ENCODE measurements at places on chromosomes 3 and 15.

- DNase-seq, result no peak
These were observed 54.1 kb downstream of the TP63 start for GRCh38 chr3:189685291-189685690.

DNA sequence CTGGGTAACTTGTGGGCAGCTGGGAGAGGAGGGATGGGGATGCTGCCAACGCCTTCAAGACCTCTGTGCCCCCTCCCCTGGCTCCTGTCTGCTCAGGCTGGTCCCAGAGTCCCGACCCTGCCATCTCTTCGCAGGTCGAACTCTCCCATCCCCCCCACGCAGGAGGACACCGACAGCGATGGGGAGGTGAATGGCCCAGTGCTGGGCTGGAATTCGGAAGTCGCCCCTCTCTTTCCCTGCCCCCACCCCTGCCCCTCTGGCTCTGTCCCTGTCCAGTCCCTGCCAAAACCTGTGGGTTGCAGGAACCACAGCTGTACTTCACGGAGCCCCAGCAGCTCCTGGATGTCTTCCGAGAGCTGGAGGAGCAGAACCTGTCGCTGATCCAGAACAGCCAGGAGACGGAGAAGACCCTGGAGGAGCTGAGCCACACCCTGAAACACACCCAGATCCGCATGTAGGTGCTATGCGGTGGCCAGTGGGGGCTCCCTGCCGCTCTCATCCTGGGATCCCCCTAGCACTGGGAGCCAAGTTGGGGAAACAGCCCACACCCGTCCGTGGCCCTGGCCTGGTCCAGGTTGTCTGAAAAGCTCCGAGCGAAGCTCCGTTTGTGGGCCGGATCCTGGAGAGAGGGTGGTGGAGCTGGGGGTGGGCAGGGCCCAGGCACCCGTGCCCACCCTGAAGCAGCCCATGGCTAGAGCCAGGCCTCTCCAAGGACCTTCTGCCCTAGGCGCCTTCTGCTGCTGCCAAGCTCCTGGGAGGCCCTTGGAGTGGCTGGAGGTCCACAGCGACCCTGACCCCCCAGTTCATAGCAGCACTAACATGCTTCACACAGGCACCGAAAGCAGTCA is 28.7 kb downstream of the CFAP100 start:
- no peak for DNase-seq

DNA sequence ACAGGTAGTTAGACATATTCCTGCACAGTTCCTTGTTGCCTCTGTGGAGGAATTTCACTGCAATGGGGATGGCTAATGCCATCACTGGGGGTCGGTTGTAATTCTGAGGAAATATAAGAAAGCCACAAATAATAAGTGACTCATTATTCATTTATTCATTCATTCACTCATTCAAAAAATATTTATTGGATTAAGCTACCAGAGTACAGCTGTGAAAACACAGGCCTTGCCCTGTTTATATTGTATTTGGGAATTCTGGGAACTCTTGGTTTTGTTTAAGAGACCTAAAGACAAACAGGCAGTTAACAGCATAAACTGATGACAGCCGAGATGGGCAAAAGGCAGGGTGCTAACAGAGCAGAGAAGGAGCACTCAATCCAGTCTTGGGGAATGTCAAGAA is 23.6 kb downstream of the PTX3 start:
- no peak for DNase-seq

- DNase-seq, result no peak
These were observed 1.8 kb downstream of the TMEM115 start for GRCh38 chr3:50357481-50357880.

- DNase-seq, result no peak
These were observed 1.7 kb downstream of the VPS39 start for GRCh38 chr15:42206406-42206805.

DNA sequence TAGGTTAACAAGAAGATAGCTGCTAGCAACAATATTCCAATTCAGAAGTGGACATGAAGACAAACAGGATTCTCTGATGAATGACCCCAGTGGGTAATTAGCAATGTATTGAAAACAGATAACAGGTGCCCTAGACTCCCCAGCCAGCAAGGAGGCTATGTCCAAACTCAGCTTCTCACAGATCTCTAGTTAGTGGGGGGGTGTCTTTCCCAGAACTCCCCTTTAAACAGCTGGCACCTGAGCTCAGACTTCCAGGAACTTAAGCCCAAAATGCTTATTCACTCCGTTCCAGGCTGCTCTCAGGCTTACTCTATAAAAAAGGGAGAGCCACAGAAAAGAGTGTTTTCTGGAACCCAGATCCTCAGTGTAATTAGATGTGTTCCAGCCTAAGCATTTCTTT is 423.0 kb upstream of the THBS1 start:
- DNase-seq, result no peak

GRCh38 chr3:111619833-111620232 is 24.7 kb upstream of the ZBED2 start:
- DNase-seq, result no peak

GRCh38 chr3:162213956-162214355 is 717.3 kb downstream of the OTOL1 start:
- no peak for DNase-seq

DNA sequence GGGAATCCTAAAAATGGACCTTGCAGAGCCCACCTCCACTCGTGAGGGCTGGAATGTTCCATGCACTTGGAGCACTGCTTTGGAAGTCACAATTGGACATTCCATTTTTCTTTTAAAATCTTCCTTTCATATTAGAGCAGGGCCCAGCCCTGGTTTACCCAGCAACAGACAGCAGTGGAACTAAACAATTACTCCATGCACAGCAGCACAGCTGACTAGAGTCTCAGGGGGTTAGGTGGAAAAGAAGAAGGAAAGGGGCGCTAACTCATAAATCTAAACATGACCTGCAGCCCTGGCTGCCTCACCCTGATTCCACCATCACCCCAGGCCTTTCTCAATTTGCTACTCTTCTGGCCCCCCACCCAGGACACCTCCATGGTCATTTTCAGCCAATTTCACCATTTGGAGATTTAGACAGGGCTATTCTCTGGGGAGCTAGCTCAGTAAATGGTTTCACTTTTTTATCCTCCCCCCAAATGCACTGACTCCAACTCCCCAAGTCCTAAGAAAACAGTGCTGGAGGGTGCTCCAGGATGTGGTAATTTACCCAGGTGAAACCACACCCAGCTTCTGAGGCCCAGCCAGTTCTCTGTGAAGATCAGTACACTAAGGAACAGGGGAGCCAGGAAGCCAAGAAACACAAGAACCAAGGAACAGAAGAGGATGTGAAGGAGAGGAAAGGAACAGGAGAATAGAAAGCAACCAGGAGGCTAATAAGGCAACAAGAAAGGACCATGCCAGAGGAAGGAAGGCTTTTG is 1.6 kb upstream of the LRRC31 start:
- no peak for DNase-seq

GRCh38 chr3:134375582-134376384 is 1.5 kb upstream of the AMOTL2 start:
- peak; percentile 29 for DNase-seq

DNA sequence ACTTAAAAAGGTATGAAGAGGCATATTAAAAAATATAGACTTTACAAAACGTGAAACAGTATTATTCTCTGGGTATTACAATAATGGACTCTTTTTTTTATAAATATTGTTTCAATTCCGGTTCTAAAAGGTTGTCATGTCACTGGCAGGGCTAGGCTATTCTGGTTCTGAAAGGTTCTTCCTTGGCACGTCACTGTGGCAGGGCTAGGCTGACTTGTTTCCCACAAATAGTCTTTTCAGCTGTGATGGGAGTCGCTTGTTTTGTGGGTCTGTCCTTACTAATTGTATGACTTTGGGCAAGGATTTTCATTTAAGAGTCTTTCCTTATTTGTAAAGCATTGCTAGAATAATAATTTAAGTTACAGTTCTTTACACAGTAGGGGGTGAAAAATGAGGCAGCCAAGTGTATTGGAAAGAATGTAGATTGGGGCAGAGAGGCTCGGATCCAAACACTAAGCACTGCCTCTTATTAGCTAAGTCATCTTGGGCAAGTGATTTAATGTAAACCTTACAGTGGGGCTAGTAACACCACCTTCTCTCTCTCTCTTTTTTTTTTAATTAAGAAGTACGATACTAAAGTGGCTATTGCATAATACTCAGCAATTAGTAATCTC is 12.4 kb upstream of the MELTF start:
- no peak for DNase-seq

DNA sequence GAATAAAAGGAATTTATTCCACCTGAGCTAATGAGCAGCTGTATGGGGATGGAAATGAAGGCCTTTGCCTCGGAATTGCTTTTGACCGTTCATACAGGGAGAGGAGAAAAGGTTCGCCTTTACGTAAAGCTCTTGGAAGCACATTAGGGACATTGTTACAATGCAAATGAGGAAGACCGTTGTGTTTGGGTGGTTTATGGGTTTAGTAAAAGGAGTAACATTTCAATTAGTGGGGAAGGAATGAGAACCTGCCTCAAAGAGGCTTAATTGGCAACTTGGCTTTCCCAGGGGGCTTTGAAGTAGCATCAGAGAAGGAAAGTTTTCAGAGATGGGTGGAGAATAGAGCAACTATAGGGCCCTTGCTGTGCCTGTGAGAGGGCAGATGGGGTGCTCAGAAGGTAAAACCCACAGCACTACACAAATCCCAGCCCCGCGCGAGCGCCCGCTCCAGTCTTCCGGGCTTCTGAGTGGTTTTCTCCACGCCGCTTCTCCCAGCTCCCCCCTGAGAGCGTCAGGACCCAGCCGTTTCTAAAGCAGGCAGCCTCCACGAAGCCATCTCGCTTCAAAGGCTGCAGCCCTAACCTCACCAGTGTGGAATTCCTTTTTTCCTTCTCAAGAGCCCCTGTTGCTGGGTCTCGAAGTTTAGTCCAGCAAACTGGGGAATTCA is 192.0 kb upstream of the HES1 start:
- DNase-seq, result no peak

DNA sequence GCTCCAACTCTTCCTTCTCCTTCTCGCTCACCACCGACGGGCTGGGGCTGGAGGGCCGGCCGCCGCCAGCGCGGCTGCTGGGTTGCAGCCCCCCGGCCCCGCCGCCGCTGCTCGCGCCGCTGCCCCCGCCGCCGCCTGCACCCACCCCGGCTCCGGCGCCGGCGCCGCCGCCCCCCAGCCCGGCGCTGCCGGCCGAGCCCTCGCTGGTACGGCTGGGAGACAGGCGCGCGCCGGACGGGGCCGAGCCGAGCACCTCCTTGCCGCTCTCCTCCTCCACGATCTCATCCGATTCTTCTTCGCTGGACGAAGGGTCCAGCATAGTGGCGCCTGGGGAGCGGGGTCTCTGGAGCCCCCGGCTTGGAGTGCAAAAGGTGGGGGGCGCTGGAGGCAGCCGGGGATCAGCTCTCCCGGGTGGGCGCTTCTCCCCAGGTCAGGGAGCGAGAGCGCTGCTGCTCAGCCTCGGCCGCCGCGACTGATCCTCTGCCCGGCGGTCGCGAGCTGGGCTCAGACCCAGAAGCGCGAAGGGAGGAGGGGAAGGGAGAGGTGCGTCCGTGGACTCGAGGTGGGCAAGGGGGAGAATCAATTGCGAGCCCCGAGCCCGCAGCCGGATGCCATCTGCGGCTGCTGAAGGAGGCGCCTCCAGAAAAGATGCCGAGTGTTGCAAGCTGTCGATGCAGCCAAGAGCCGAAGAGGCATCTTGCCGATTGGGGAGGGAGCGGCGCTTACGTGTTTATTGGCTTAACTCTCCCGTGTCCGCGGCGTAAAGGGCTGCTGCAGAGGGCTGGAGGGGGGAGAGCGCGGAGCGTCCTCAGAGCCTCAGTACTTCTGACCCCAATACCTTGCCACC is at the start of gene CADPS:
Gene CADPS, minus strand, starts transcription at position 706 of the 847 bp plus-strand sequence. Its CDS starts 387 bp downstream, at position 319.
- peak; percentile 71 for DNase-seq

- DNase-seq, result no peak
These were observed 37.8 kb downstream of the IQGAP1 start for GRCh38 chr15:90425726-90426346.

GRCh38 chr3:31086698-31087097 is 192.2 kb upstream of the GADL1 start:
- no peak for DNase-seq

Data from H1 (cell line).